A549 treated with GW870086 at 1 μM for 4 hours (cell line): ENCODE measurements at places on chromosomes 16 and 17. TPM values are rescaled to one million over a fixed set of nuclear protein-coding genes. Genes with fewer than 3 reads are reported as not detected.

Gene ACSM3
- 3.1 to 4.5 TPM (median 3.5 TPM) in 5 replicates for total RNA-seq

Gene SNX20
- not detected in 5 replicates for total RNA-seq

Gene HCRT
- total RNA-seq: not detected in 5 replicates

Gene WNT9B
- not detected in 5 replicates for total RNA-seq

Gene MARCHF10
- 0.94 to 2.4 TPM (median 1.6 TPM) in 5 replicates for total RNA-seq

Gene FBXW10
- 0.90 to 2.0 TPM (median 0.97 TPM) in 5 replicates for total RNA-seq

Gene HMOX2
- 50.9 to 64.8 TPM (median 59.2 TPM) in 5 replicates for total RNA-seq

Gene KCNH4
- 0.25 to 0.39 TPM (median 0.29 TPM) in 5 replicates for total RNA-seq

Gene METTL9
- 95.3 to 114 TPM (median 103 TPM) in 5 replicates for total RNA-seq

Gene CACNG5
- not detected in 5 replicates for total RNA-seq

Gene NACA2
- total RNA-seq: not detected in 5 replicates

Gene TMEM132E
- 0.02 TPM in 1 of 5 replicates, not detected in the others for total RNA-seq
